ENCODE measurements at places on chromosomes 12 and 14.

GRCh38 chr14:74469548-74470518 lies 23.3 kb downstream of the NPC2 start:
- DNase-seq, result no peak

- no peak for DNase-seq
Measured at GRCh38 chr12:66074561-66074960, 56.0 kb downstream of the LLPH start.

GRCh38 chr14:104898195-104898558 lies 26.5 kb upstream of the PLD4 start:
- no peak for DNase-seq

- DNase-seq, result no peak
Measured at GRCh38 chr14:22848351-22849164, 12.2 kb downstream of the MMP14 start.

- no peak for DNase-seq
Measured at GRCh38 chr12:113980537-113981337, 14.6 kb upstream of the RBM19 start.

Data from activated CD4-positive, alpha-beta T cell treated with anti-CD3 and anti-CD28 coated beads for 1 hour (primary cell).